ENCODE measurements at places on chromosomes 6 and 20.
A peak's percentile ranks its signal among the peaks of the same experiment; 100 is the strongest.

DNA sequence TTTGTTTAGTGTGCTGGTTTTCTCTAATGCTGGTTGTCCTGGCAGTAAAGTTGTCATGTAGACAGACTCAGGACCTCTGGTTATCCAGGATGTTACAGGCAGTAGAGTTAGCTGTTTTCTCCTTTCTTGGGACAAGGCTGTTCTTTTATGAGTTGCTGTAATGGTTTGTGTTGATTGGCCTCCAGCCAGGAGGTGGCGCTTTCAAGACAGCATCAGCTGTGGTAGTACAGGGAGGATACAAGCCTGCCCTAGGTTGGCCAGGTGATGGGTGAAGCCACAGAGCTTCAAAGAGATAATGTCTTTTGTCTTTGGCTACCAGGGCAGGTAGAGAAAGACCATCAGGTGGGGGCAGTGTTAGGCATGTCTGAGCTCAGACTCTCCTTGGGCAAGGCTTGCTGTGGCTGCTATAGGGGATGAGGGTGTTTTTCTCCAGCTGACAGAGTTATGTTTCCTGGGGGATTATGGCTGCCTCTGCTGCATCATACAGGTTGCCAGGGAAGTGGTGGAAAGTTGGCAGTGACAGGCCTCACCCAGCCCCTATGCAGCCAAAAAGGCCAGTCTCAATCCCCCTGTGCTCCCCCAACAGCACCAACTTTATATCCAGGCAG, 127.2 kb upstream of the TAB2 start:
- DNase-seq: peak; percentile 82

DNA sequence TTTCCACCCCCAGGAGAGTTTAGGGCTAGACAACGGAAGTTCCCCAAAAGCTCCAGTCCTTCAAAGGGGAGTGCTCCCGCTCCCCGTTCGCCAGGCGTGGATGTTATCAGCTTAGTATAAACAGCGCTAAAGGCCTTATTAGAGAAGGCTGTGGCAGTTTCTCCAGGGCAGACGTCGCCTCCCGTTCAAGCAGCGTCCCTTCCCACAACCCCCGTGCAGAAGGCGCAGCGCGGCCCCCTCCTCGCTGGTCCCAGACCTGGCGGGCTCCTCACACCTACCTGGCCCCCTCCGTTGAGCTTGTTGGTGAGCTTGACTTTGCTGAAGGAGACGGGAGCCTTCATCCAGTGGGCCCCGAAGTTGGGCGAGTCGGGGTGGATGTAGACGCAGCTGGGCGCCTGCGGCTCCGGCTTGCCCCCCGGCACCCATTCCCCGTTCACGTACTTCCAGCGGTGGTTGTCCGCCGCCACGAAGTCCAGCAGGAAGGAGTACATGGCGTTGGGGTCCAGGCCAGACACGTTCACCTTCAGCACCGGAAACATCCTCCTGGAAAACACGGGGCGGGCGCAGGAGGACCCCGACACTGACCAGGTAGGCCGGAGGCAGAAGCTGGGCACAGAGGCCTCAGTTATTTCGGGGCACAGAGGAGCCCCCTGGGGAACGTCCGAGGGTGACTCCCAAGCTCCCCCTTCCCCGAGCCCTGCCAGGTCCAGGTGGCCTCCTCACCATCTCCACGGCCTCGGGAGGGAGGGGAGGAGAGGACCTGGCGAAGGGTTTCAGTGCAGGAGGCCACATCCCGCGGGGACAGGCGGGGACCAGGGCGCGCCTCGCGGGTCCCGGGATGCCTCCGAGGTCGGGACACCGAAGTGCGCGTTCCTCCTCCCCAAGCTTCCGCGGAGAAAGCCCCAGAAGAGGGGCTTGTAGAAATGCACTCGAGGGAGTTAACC, 1.1 kb downstream of the TBXT start:
- DNase-seq: peak; percentile 60

DNA sequence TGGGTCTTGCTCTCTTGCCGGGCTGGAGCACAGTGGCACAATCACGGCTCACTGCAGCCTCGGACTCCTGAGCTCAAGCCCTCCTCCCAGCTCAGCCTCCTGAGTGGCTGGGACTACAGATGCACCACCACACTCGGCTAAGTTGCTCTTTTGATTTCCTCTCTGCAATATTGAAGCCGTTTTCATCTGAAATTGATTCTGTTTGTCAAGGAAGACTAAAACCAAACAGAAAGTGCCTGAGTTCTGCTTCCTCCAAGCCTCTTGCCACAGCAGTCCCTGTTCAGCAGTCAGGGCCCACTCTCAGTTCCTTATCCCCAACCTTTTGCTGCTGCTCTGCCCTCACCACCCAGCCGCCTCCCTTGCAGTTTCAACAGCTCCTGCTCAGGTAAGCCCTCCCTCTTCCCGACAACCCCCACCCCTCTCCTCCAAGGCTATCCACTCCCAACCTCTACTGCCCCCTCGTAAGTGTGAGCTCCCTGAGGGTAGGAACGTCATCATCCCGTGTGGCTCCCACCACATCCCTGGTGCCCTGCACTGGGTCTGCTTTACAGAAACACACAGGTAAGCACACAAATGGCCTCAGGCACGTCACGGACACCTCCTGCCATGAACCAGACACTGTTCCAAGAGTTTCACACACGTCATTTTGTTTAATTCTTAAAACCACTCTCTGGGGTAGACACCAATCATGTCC, 70.7 kb upstream of the TAB2 start:
- DNase-seq: no peak

DNA sequence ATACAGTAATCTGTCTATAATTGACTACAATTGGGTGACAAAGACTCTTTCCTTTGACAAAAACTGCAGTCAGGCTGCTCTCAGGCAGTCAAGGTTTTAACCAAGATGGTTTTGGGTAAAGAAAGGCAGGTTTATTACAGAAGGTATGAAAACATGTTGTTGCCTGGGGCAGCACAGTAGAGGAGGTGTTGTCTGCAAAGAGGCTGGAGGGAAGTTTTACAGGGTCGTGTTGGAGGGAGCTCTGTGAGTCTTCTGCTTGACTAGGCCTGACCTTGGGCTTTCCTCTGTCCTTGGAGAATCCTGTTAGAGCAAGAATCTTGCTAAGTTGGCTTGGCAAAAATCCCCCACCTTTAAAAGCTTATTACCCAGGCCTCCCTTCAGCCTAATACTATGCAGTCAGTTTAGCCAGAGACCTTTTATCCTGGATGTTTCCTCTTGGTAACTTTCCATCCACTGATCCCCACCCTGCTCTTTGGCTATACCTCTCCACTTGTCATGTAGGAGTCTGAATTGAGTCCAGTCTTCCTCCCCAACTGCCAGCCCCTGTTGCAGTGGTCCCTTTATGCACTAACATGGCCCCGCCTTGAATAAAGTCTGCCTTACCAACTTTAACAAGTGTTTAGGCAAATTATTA, 143.0 kb upstream of the SLC22A16 start:
- DNase-seq: no peak

DNA sequence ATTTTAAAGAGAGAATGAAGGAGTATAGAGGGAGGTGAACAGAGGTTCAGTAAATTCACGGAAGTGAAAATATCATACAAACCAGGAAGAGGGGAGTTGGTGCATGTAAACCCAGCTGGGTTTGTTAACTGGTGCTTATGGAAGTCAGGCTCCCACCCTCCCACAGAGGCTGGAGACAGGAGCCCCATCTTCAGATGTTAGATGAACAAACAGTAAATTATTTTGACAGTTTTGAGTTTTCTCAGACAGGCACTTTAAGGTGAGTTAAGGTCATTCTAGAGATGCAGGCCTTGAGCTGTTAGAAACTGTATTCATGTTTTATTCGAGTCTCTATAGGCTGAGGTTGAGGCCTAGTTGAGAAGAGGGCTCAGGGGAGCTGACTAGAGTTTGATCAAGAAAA, 41.8 kb upstream of the FUCA2 start:
- DNase-seq: no peak

GRCh38 chr20:33474097-33474873, 15.6 kb upstream of the CBFA2T2 start:
- no peak for DNase-seq

GRCh38 chr6:116136933-116137340, 11.0 kb upstream of the COL10A1 start:
- DNase-seq: no peak

GRCh38 chr6:84457276-84457675, 229.8 kb upstream of the CEP162 start:
- DNase-seq: no peak

- peak; percentile 75 for DNase-seq
Measured at GRCh38 chr6:121619013-121619412, 183.6 kb downstream of the GJA1 start.

DNA sequence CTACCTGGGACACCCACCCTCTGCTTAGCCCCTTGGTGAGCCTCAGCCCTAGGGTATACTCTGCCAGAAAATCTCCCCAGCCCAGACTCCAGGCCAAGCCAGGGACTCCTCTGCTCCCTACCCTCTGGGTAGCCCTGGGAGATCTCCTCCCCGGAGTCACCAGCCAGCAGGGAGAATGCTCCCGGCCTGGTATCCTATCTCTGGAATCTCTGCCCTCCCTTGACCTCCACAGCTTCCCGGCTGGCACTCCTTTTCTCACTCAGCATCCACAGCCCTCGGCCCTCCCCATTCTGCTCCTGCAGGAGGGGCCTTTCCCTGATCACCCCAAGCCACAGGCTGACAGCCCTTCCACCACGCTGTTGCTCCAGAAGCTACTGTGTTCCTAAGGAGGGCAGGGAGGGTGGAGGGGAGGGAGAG, 22.6 kb downstream of the NOL4L start:
- DNase-seq: peak; percentile 75

DNA sequence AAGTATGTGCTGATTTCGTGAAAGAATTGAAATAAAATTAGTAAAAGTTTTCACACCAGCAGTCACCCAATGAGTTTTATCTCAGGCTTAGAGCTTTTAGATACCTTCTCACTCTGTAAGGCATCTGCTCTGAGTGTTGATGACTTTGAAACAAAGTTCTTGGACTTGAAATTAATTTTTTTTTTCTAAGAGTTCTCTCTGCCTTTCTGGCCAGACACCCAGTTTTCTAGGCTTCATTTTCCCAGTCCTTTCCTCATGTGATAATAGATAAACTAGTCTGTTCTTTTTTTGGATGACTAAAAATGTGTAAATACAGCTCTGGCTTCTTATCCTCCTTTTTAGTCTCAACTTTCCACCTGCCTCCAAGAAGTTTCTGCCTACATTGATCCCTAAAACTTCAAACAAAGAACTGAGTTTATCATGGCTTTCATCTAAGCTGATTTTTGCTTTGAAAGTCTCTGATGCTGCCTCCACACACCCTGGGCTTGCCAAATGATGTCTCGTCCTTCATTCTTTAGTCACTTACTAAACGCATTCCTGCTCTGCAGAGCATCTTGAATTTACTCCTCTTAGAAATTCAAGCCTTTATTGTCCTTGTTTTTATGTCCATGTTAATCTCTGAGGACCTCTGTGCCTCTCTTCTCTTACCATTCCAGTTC, 32.7 kb downstream of the SLX4IP start:
- DNase-seq: no peak

- DNase-seq: no peak
Measured at GRCh38 chr6:136862662-136863061, 40.3 kb downstream of the PEX7 start.

GRCh38 chr20:56760610-56761009, 131.5 kb downstream of the TFAP2C start:
- no peak for DNase-seq

DNA sequence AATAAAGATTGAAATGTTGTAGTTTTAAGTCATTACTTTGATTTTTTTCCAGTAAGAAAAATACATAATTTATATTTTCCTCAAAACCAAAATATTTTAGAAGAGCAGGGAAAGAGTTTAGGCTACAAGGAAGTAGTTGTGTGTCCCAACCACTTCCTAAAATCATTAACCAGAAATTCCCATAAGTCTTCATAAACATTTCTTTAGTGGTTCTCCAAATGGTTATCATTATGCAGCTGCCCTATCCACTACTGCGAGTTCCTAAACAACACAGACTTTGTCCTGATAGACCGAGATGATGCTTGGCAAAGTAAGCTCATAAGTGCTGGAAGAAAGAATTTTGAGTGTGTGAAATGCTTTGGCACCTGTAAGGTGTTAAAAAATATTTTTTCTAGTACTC, 93.6 kb downstream of the ARMC2 start:
- no peak for DNase-seq

GRCh38 chr6:158725704-158726103, 75.8 kb downstream of the SYTL3 start:
- DNase-seq: no peak

Data from H1 (cell line).